ENCODE measurements at places on chromosomes 1 and 21.

GRCh38 chr1:43530483-43531106, at the start of gene PTPRF:
TSS of gene PTPRF (plus strand) at chr1:43530883. CDS start at chr1:43545076, 14,193 bp downstream.
- DNase-seq, result no peak

DNA sequence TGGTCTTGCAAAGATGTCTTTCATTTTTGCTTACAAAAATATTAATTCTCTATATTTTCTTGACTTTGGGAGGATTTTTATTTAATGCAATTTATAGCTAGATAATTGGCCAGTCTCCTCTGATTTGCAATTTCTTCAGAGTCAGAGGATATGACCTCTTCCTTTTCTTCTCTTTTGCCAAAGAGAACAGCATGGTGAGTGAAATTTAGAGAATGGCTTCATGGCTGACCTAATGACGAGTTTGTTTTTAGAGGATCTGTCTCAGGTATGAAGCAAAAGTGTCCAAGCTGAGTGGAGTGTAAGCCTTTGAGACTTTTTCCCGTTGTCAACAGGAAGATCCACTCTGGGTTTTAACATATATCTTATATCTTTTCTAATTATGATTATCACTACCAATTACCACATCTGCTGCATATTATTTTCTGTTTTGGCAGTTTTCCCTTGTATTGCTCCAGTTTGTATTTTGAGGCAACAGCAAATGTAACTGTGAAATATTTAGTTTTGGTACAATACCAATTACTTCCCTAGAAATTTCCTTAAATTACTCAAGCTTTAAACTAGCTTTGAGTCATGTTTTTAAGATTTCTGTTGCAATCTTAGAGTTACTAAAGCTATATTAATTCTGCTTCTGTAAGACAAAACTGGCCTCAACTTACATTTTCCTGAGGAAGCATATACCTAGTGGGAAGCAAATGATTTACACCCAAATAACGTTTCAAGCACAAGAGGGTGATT, 332.8 kb upstream of the ZRANB2 start:
- DNase-seq, result no peak

GRCh38 chr1:207747627-207748492, 4.0 kb upstream of the CD46 start:
- DNase-seq, result no peak

DNA sequence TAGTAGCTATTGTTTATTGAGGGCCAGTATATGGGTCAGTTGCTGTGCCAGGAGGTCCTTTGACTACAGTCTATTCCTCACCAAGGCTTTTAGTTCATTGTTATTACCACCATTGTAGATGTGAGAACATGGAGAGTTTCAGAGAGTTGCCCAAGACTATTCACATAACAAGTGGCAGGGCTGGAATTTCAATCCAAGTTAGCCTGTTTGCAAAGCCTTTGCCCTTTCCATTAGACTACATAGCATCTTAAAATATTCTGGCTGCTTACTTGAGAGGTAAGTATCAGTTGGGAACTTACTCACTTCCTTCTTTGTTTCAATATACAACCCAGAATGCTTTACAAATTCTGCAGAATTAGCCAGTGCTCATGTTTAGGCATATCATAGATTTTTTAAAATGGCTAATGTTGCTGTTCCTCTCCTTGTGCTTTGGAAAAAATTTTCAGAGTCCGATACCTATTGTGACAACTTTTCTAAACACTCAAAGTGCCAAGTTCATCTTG, 141.2 kb downstream of the FGGY start:
- no peak for DNase-seq
